ENCODE measurements at places on chromosomes 1 and 21. TPM values are rescaled to one million over a fixed set of nuclear protein-coding genes. Genes with fewer than 3 reads are reported as not detected.
A peak's percentile ranks its signal among the peaks of the same experiment; 100 is the strongest.

The CYP4Z1 gene
- total RNA-seq: 19.2 TPM

The VHLL gene
- total RNA-seq: 0.98 TPM

DNA sequence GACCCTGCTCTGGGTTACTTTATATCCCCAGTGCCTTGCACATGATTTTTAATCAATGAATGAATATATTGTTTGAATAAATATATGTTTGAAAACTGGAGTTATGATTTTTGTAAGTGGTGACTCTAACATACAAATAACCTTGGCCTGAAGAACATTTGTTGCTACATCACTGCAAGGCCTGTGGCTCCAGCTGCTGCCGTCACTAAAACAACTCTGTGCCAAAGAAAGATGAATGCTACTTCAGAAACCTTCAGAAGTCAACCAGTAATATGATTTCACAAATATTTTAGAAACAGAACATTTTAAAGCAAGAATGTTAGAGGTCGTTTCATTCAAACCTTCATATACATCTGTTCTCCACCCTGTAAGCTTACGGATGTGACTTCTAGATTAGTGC lies 60.6 kb upstream of the SEC16B start:
- no peak for DNase-seq
- no peaks in the 10 kb centered on the region for H3K36me3 ChIP-seq
- H3K4me1 ChIP-seq: no peaks in the 10 kb centered on the region
- H3K27ac ChIP-seq: no peak overlapping the region
- H3K27me3 ChIP-seq: no peaks in the 10 kb centered on the region

DNA sequence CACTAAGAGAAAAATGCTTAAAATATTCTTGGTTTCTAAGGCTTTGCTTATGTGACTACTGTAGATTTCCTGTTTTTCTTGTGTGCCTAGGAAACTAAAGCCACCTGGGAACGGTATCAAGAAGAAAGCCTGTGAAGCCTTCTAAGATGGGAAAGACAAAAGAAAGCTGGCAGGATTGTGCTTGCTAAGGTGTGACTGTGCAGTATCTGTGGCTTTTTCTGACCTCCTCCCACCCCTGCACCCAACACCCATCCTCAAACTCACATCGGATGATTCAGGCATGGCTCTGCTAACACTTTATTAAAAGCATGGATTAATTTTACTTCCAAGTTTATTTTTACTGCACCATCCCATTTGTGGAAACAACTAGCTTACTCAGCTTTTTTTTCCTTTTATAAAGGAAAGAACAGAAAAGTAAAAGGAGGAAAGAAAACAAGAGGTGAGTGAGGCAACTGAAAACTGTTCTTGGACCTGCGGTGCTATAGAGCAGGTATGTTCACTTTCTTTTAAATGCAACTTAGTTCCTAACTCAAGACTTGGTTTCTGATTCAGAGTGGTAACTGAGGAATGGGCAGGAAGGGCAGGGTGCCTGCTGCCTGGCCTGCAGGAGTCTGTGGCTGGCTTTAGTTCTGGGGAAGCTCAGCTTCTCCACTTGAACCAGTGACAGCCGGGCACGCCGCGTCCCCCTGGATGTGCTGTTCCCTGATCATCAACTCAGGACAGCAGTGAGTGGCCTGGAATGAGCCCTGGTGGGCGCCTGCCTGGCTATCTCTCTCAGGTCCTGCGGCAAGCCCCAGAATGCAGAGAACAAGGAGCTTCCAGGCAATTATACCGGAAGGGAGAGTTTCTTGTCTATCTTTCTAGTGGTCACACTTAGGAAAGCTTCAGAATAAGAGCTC lies at the start of gene GBP6:
Gene GBP6, plus strand, starts transcription at position 422 of the 899 bp plus-strand sequence. CDS start 4,493 bp downstream, outside the sequence.
- H3K4me1 ChIP-seq: peaks cover 4% of the 10 kb centered on the region
- H3K27me3 ChIP-seq: no peaks in the 10 kb centered on the region
- H3K36me3 ChIP-seq: no peaks in the 10 kb centered on the region
- peak within 1 kb of the TSS; percentile 68 for H3K27ac ChIP-seq

- H3K27ac ChIP-seq: no peak overlapping the region
- no peaks in the 10 kb centered on the region for H3K4me1 ChIP-seq
- no peaks in the 10 kb centered on the region for H3K27me3 ChIP-seq
- H3K36me3 ChIP-seq: no peaks in the 10 kb centered on the region
Observed at GRCh38 chr1:226406401-226406881, 1.5 kb downstream of the PARP1 start.

- no peaks in the 10 kb centered on the region for H3K4me1 ChIP-seq
- DNase-seq: no peak
- H3K27me3 ChIP-seq: no peaks in the 10 kb centered on the region
- H3K4me3 ChIP-seq: no peak overlapping the region
- H3K36me3 ChIP-seq: no peaks in the 10 kb centered on the region
Observed at GRCh38 chr1:8517661-8518489, 200.0 kb downstream of the SLC45A1 start.

GRCh38 chr1:219810451-219810850 lies 117.9 kb downstream of the SLC30A10 start:
- no peak overlapping the region for H3K4me3 ChIP-seq
- no peak for DNase-seq
- no peaks in the 10 kb centered on the region for H3K27me3 ChIP-seq
- H3K27ac ChIP-seq: no peak overlapping the region

DNA sequence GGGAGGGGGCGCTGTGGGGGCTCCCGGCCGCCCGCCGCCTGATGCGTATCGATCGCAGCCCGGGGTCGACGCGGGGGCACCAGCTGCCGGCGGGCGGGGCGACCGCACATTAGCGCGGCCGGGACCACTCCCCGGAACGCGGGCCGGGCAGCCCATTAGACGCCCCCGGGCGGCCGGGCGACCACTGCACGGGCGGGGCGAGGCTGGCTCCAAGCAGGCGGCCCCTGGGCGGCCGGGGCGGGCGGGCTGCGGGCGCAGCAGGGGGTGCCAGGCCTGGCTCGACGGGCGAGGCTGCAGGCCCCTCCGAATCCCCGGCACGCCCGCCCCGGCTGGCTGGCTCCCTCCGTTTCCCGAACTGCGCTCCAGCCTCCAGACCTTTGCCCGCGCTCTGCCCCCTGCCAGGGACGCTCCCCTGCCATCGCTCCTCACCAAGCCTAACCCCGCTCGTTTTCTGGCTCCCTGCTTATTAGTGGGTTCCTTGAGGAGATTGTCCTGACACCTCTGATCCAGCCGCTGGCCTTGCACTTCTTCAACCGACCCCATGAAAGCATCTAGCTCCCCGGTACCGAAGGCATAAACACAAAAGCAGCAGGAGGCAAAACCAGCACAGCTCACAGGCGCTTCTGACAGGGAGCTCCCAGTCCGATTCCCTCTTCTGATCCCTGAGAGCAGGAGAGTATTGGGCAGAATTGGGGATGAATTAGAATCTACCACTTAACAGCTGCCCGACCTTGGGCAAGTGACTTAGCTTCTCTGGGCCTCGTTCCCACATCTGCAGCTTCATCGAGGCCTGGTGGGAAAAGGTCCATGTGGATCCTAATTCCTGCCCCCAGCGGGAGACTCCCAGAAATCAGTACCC lies 92.6 kb upstream of the CASZ1 start:
- H3K4me3 ChIP-seq: no peak overlapping the region
- H3K4me1 ChIP-seq: no peaks in the 10 kb centered on the region
- H3K27me3 ChIP-seq: peaks cover 36% of the 10 kb centered on the region
- no peak for DNase-seq

DNA sequence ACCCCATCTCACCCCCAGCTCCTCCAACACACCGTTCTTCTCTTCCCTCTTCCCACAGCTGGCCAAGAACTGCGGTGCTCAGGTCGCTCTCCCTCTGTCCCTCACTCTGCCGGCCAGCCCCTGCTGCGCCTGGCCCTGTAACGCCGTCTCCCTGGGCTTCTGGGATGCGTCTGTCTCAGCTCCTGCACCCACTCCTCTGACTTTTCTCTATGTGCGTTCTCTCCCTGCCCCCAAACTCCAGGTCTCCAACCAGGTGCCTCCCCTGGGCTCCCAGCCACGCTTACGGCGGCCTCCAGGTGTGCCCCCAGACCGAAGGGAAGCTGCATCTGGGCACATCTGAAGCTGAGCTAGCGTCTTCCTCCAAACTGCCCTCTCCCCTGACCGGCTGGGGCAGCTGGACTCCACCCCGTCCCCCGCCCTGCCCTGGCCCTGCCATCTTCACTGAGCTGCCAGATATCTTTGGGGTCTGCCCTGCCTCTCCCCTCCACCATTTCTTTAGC lies 2.6 kb downstream of the KRTAP10-12 start:
- no peaks in the 10 kb centered on the region for H3K36me3 ChIP-seq
- no peak overlapping the region for H3K4me3 ChIP-seq
- no peak for DNase-seq
- no peak overlapping the region for H3K27ac ChIP-seq
- no peaks in the 10 kb centered on the region for H3K4me1 ChIP-seq

GRCh38 chr21:36454093-36454531 lies 25.8 kb downstream of the CLDN14 start:
- no peaks in the 10 kb centered on the region for H3K27me3 ChIP-seq
- no peak overlapping the region for H3K27ac ChIP-seq
- no peaks in the 10 kb centered on the region for H3K36me3 ChIP-seq
- no peaks in the 10 kb centered on the region for H3K4me1 ChIP-seq

DNA sequence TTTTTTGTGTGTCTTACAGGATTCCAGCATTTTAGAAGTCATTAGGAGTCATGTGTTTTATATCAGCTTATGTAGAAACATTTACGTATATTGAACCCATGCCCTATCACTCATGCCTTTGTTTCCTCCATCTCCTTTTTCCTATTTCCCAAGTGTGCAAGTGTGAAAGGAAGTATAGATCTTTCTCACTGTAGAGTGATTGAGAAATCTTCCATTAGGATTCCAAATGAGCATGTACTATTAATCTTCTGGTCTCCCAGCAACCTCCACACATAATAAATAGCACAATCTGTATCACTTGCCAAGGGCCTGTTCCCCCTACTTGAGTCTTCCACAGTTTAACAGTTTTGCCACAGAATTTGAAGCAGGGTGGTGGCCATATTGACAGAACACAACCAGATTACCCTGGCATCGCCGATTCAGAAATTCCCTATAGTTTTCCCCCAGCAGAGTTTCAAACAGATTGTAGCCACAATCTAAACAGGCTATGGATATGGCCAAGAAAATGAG lies 1052.8 kb downstream of the TTLL7 start:
- H3K27ac ChIP-seq: no peak overlapping the region
- no peaks in the 10 kb centered on the region for H3K4me1 ChIP-seq
- H3K4me3 ChIP-seq: no peak overlapping the region

DNA sequence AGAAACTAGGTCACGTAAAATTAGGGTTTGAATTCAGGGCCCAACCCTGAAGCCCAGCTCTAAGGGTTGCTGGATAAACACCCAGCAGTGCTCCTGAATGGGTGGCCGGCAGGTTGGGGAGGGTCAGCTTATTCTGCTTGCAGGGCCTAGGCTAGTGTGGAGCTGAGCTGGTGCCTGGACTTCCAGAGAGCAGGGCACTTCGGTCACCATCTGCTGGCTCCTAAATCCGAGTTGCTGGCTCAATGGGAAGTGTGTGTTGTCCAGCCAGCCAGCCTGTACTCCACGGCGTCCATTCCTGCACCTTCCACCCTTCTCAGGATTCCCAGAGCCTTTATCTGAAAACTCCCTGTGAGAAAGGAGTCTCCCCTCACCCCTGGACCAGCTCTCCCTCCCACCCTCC lies 23.0 kb downstream of the TRIM67 start:
- H3K4me1 ChIP-seq: no peaks in the 10 kb centered on the region
- no peaks in the 10 kb centered on the region for H3K27me3 ChIP-seq
- DNase-seq: no peak
- no peaks in the 10 kb centered on the region for H3K36me3 ChIP-seq
- H3K4me3 ChIP-seq: no peak overlapping the region

DNA sequence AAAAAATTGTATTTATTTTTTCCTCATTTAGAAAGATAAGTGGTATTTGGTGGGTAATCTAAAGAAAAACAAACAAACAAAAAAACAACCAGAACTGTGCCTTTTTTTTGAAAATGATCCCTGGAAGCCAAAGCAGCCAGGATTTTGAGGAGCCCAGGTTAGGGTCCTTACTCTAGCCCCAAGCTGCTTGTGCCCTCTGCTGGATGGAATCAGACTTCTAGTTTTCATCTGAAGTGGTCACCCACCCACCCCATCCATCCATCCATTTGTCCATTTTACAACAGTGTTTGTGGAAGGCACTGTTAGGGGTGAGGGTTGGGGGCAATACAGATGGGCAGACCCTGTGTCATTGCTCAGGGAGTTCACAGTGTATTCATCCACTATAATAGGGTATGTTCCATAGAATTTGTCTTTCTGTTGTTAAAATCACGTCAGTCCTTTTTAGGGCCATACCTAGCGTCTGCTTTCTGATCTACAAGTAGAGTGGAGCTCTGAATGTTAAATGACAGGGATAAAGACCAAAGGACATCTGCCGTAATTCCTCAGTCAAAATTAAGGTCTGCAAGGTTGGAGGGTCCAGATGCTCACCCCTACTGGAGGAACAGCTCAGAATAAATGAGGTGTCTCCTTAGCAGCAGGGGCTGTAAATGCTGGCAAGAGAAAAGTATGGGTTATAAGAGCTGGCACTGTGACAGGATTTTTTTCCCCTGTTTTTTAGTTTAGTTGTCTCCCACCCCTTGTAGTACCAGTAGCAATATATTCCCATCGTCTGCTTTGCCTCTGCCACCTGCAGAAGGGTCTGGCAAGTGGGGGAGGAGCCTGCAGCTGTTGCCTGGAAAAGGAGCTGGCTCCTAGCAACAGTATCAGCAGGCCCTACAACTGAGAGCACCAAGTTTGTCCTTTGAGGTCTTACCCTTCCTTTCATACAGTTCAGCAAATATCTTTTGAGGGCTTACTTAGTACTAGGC lies 3.2 kb downstream of the LRRC42 start:
- H3K27ac ChIP-seq: no peak overlapping the region
- H3K4me3 ChIP-seq: no peak overlapping the region
- DNase-seq: no peak
- no peaks in the 10 kb centered on the region for H3K36me3 ChIP-seq

DNA sequence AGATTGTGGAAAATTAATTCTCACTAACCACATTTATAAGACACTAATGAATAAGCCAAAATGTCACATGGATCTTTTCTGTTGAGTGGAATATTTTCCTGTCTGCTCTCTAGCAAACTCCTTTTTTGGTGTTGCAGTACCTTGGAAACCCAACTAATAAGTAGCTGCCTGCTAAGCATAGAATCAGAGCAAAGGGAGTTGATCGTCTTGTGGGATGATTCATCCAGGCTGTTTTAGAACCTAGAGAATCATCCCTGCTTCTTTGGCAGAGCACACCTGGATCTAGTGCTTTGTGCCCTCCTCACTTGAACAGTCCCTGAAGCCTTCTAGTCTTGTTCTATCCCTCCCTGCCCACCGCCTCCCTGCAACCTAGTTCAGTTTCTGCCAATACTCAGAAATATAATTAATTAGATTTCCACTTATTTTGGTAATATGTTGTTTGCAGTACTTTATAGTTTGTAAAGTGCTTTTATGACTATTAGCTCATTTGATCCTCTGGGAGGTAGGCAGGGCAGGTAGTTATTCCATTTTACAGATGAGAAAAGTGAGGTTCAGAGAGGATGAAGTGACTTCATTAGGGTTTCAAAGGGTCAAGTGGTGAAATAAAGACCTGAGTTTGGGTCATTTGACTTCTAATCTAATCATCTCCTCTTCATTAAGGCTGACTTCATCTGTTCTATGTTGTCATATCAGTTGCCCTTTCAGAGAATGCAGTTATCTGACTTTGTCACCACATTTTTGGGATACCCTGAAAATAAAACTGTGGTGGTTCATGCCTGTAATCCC lies 2.5 kb downstream of the AGO4 start:
- H3K36me3 ChIP-seq: no peaks in the 10 kb centered on the region
- no peak overlapping the region for H3K27ac ChIP-seq
- no peak for DNase-seq
- H3K4me1 ChIP-seq: peaks cover 3% of the 10 kb centered on the region
